ENCODE measurements at places on chromosomes 11 and 22. TPM values are rescaled to one million over a fixed set of nuclear protein-coding genes. Genes with fewer than 3 reads are reported as not detected.

GRCh38 chr11:85627332-85627997, at the start of gene DLG2:
TSS of gene DLG2 (minus strand) at chr11:85627344.
- DNase-seq, result peak; percentile 25

The NRGN gene
- total RNA-seq, result 6.1 TPM

- peak; percentile 53 for DNase-seq
Measured at GRCh38 chr11:69122630-69123431, 32.9 kb upstream of the SMIM38 start.

DNA sequence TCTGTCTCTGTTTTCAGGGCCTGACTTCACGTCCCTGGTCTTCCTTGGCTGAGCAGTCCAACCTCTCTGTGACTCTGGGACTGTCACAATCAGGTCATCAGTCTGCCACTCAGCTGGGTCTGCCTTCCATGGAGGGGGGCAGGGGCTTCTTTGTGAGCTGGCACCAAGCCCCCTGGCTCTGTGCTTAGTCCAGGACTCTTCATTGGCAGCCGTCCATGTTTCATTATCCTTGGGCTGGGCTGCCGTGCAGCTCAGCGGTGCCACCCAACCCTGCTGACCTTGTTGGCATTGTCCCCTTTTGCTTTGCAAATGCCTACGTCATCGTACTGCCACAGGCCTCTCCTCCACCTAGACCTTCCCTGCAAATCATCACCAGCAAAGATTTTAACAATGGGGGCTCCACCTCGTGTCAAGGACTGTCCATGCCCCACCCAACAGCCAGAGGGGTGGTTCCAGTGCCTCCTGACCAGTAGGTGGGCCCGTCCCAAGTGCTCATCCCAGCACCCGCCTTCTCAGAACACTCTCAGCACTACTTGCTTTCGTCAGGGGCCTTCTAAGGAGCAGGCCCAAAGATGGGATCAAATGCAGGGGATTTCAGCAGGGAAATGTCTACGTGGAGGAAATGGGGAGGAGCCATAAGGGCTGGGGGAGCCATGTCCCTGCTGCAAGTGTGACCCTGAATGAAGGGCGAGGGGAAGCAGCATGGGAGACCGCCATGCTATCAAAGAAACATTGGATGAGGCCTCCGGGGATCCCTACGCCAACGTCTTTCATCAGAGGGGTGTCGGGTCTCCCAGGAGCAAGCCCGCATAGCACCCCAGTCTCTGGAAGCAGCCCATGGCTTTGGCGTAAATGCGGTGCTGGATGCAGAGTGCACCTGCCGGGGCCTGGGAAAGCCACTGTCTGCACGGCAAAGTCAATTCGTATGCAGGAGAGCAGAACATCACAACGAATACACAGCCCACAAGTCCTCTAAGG, 18.2 kb downstream of the KRTAP5-6 start:
- no peak for DNase-seq

The DERL3 gene
- total RNA-seq, result 8.1 TPM

GRCh38 chr22:48340727-48341709, 1486.7 kb downstream of the BRD1 start:
- no peak for DNase-seq

DNA sequence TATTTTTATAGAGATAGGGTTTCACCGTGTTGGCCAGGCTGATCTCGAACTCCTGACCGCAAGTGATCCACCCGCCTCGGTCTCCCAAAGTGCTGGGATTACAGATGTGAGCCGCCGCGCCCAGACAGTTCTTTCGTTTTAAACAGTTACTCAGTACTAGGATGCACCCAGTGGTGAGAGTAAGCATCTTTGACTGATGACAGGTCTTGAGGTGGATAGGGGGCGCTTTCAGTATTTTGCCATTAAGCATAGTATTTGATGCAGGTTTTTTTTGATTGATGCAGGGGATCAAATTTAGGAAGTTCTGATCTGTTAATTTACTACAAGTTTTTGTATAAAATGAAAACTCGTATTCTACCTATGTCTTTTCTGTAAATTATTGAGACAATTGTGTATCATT, 13.2 kb upstream of the TRIM34 start:
- no peak for DNase-seq

The GRAP2 gene
- total RNA-seq, result 235 TPM

DNA sequence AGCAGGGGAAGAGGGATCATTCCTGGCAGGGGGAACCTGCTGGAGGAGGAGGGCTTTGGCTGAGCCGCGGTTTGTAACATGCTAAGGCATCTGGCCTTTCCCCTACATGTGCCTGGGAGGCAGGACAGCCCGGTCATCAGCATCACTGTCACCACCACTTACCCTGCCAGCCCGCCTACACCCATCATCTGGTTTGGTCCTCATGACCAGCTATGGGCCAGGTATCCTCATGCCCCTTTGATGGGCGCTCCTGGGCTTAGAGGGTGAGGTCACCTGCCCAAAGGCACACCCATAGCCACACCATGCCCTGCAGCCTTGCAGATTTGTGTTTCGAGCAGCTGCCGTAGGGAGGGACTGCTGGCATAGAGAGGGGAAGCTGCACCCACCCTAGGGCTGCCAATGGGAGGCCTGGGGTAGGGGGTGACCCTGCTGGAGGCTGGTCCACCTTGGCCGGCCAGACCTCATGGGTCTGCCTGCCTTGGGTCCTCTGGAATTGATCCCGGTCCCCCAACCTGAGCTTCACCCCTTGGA, 2.6 kb downstream of the MRGPRF start:
- no peak for DNase-seq

Measured in activated CD8-positive, alpha-beta T cell treated with anti-CD3 and anti-CD28 coated beads, Interleukin-2, amount 10 ng/mL, durations not matched to agents 7 days and 5 days (primary cell).